Kidney capillary endothelial cell (primary cell): ENCODE measurements at places on chromosomes 5 and 9.
A peak's percentile ranks its signal among the peaks of the same experiment; 100 is the strongest.

- DNase-seq: no peak
Observed at GRCh38 chr9:34550016-34550680, 27.4 kb upstream of the ENHO start.

DNA sequence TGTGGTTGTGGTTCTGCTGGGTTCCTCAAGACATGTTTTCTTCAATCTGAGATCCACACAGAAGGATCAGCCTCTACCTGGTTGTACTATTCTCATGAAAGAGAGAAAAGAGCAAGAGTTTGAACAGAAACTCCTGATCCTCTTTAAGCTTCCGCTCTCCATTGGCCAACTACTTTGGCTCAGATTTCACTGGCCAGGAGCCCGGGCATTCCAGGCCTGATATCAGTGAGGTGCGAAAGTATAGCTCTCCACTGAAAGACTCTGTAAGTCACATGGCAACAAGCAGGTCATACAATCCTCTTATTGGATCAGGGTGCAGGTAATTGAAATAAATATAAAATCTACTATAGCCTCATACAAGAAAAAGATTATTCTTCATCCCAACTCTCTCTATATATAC, 920.5 kb downstream of the TLE4 start:
- DNase-seq: no peak

DNA sequence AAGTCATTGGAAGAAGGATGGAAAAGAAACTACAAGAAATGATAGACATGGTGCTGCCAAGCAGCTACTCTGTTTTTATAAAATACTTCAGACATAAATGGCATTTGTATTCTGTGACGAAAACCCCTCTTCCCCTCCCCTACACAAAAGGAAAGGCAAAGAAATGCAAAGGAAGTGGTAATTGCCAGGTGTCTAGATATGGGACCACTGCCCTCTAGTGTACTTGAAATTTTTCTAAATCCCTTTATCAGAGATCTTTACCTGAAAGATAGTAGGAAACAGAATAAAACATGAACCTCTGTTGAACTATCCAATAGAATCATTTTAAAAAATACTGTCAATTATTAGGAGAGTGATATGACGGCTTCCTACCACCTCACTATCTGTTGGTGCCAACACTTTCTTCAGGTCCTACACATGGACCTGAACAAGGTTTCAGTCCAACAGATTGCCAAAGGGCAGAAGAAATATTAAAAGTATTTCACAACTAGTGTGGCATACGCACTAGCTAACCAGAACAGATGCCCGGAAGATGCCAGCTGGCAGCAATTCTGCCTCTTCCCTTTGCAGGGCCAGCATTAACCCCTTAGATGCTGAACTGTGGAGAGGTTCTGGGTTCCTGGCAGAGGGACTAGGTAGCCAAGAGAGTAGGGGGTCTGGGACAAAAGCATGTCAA, 104.1 kb downstream of the TSSK1B start:
- peak; percentile 58 for DNase-seq

GRCh38 chr5:133311176-133311575, 259.4 kb downstream of the HSPA4 start:
- no peak for DNase-seq

DNA sequence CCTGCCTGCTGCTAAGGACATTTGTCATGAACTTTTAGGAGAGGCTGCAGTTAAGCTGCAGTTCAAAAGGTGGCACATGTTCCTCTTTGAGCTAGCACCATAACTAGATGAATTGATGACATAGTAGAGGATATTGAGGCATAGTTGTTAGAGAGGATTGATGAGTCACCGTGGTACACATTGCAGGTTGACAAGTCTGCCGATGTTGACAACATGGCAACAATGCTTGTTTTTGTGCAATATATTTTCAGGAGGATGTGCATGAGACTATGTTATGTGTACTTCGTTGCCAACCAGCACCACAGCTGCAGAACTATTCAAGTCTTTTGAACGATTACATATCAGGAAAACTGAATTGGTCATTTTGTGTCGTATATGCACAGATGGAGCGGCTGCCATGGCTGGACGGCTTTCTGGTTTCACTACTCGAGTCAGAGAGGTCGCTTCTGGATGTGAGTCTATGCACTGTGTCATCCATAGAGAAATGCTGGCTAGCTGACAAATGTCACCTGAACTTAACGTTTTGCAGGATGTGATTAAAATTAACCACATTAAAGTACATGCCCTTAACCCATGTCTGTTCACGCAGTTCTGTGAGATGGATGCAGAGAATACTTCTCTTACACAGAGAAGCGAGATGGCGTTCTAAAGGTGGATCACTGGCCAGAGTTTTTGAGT, 24.2 kb downstream of the ANP32B start:
- peak; percentile 20 for DNase-seq

- DNase-seq: no peak
Observed at GRCh38 chr9:93244101-93244500, 60.2 kb downstream of the WNK2 start.

DNA sequence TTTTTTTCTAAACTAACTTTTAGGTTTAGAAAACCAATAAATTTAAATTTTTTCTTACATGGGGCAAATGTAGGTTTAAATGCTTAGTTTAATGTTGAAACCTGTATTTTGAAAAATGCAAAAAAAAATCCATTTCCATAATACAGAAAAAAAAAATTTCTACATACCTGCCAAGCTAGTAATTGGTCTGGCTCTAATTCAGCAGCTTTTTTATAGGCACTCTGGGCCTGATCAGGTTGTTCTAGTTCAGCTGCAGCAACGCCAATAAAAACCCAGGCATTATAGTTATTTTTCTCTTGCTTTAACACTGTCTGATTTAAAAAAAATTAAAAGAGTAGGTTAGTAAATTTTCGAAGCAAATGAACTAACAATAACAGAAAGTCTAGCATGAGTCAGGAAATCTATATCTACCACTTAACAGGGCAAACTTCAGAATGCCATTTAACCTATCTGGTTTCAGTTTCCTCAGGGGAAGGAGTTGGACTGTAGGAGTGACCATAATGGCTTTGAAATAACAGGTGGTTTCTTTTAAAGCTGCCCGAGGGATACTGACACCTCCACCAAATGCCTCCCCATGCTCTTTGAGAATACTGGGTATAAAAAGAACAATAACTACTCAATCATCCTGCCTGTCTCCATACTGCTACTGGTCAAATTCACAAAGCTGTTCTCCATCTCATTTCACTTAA, 11.6 kb downstream of the SKIC3 start:
- DNase-seq: no peak

DNA sequence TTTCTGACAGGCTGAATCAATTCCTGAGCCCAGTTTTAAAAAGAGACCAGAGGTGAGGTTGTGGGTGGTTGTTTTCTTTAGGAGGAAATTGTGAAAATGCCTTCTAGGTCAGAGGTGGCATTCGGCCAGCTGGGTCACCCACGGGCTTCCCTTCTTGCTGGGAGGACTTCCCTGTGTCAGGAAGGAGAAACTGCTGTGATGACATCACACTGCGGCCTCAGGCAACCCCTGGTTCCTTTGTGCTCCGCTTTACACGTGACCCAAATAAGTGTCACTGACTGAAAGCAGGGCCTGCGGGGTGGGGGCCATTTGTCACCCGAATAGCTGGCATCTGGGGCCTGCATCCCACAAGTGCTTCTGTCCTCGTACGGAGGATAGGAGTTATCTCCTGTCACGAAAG, 39.7 kb downstream of the FABP6 start:
- peak; percentile 85 for DNase-seq

- no peak for DNase-seq
Observed at GRCh38 chr5:14366763-14367162, 214.8 kb upstream of the OTULINL start.

DNA sequence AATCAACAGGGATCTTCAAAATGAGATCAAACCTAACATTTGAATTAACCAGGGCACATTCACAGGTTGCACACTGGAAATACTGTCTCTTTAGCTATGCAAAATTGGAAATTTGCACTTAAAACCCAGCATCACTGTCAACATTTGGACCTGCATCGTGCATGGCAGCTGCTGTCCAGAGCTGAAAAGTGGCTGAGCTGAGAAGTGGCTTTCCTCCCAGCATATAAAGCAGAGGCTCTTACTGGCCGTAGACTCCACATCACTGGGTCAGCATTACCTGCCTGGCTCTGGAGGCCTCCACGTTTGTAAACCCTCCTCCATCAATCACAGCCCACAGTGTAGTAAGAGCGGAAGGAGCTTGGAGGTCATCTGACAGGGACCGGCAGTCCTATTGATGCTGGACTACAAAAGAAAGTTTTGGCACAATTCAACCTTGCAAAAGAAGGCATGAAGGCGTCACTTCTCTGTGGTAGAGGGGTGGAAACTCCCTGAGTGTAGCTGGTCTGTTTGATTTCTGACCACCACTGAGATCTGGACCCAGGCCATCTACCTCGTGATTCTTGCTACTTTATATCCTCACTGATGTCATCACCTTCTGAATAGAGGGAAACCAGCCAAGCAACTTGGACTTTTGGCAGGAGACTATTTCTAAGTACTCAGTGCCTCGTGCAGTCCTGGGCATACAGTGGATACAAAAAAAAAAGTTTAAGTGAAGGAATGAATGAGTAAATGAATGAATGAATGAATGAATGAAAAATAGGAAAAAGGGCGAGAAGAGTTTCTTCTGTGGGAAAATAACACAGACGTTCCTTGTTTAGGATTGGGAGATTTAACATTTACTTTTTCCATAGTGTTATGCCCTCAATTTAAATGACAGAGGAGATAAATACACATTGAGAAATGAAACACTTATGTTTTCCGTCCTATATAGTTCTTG, 14.8 kb downstream of the RASEF start:
- no peak for DNase-seq

GRCh38 chr5:159100782-159101646, 1.3 kb upstream of the EBF1 start:
- no peak for DNase-seq

DNA sequence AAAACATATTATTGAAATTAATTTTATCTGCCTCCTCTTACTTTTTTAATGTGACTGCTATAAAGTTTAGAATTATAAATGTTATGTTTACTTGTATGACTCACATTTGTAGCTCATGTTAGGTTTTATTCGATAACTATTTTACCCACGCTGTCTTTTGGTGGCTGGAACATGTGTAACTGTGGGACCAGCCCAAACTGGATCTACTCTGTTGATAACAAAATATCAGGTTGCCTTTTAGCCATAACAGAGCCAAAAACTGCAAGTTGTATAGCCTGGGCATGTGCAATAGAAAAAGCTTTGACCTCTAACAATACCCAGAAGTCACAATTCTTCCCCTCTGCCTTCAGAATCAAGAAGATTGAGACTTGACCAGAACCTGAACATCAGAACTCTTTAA, 356.5 kb downstream of the PRELID2 start:
- no peak for DNase-seq

DNA sequence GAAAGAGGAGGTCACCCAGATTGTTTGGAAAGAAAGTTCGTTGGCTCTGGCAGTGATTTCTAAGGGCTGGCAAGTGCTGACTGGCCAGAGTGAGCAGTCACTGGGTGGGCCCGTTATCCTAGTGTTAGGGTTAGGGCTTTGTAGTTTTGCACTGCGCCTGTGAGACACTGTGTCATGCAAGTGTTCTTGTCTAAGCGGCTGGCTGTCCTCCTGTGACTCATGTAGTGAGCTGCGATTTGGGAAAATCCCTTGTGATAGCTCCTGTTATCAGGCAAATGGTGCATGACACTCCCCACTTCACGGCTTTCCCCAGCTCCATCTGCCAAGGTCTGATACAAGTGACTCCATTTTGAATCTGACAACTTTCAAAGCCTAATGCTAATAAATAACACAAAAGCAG, 526.0 kb upstream of the ADAMTS16 start:
- no peak for DNase-seq

DNA sequence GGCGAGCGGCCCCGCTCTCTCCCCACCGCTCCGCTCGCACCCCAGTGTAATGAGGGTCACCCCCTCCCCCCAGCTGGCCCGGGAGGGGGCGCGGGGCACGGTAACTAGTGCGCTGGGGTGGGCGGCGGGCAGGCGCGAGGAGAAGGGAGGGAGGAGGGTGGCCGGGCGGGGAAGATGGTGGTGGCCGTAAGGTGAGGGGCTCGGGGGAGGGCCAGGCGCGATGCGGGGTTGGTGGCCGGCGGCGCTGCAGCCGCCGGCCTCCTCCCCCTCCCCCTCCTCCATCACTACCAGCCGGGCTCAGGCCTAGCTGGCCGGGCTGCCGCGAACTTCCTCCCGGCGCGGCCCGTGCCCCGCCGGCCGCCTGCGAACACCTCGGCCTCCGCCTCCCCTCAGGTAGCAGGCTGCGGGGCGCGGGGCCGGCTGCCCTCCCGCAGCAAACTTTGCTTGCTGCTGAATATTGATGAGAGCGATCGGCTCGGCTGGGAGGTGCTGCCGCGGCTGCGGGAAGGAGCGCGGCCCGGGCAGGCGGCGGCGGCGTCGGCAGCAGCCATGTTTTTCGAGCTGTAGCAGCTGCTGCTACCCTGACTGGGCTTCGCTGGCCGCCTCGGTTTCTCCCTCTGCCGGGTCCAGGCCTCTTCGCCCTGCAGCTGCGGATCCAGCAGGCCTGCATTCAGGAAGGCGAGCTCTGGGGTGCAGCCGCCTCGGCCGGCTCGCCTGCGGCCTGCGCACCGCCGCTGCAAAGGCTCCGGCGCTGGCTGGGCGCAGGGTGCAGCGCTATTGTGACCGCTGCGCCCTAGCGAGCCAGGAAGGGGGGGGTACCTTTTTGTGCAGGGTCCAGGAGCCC, 502 bp downstream of the NSD1 start:
- no peak for DNase-seq

- peak; percentile 42 for DNase-seq
Observed at GRCh38 chr5:149735066-149735465, 5.0 kb downstream of the PPARGC1B start.

- no peak for DNase-seq
Observed at GRCh38 chr5:54601411-54602230, 84.1 kb downstream of the SNX18 start.

GRCh38 chr5:65084795-65085515, 316.2 kb downstream of the CWC27 start:
- no peak for DNase-seq

DNA sequence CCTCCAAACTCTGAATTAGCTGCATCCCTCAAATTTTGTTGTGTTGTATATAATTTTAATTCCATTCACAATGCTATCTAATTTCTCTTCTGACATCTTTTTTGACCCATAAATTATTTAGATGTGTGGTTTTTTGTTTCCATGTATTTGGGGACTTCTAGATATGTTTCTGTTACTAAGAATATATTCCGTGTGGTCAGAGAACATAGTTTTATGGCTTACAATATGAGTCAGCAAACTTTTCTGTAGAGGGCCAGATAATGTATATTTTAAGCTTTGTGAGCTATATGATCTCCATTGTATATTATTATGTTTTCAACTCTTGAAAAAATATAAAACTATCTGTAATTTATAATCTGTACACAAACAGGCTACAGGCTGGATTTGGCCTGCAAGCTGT, 33.4 kb downstream of the MVB12B start:
- DNase-seq: no peak
